ENCODE measurements at places on chromosomes 13 and 19.

DNA sequence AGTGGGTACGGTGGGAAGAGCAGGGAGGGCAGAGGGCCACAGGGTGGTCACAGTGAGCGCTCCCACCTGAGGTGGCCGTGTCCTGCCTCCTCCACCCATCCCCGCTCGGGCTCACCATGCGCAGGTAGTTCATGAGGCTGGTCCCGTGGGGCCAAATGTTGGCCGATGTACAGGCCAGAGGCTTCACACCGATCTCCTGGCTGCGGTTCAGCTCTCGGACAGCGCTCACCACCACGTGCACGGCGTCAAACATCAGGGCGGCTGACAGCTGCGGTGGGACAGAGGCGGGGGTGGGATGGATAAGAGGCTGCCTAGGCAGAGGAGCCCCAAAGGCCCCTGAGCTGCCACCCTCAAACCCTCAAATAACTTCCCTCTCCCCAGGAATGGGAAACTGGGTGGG is 15.8 kb downstream of the GRIK5 start:
- DNase-seq: no peak

- DNase-seq: no peak
These were observed 53.8 kb downstream of the KCTD12 start for GRCh38 chr13:76832258-76832988.

- no peak for DNase-seq
These were observed 11.9 kb upstream of the DHRS12 start for GRCh38 chr13:51815848-51816247.

GRCh38 chr19:7505288-7505681 is 10.6 kb upstream of the ZNF358 start:
- DNase-seq: no peak

- DNase-seq: no peak
These were observed 907.5 kb upstream of the SLC10A2 start for GRCh38 chr13:103973740-103974139.

DNA sequence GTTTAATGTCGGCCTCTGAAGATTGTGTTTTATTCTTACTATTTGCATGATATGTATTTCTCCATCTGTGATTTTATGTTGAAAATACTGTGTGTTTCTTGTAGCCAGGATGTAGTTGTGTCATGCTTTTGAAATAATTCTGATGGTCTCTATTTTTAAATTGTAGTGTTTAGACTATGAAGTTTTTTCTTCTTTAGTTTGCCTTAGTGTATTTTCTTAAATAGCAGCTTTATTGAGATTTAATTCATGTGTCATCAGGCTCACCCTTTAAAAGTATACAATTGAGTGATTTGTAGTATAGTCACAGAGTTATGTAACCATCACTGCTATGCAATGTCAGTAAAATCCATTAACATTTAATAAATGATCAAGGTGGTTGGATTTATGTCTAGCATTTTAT is 74.5 kb downstream of the PCCA start:
- no peak for DNase-seq

GRCh38 chr13:71979616-71980015 is 112.6 kb upstream of the DACH1 start:
- DNase-seq: peak; percentile 20

- no peak for DNase-seq
These were observed 10.8 kb downstream of the CUL4A start for GRCh38 chr13:113220141-113220598.

DNA sequence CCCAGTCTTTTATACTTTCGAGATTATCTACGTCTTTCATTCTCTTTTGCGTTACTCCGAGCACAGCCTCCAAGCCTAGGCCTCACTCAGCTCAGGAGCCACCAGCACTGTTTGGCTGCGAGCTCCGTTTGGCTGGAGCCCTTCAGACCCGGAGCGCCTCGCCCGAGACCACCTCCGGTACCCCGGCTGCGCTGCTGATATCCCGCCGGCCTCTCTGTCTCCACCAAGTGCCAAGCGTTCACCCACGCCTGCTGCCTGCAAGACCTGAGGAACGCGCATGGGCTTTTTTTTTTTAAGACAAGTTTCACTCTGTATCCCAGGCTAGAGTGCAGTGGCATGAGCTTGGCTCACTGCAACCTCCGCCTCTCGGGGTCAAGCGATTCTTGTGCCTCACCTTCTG is 14.1 kb upstream of the ZNF177 start:
- no peak for DNase-seq

DNA sequence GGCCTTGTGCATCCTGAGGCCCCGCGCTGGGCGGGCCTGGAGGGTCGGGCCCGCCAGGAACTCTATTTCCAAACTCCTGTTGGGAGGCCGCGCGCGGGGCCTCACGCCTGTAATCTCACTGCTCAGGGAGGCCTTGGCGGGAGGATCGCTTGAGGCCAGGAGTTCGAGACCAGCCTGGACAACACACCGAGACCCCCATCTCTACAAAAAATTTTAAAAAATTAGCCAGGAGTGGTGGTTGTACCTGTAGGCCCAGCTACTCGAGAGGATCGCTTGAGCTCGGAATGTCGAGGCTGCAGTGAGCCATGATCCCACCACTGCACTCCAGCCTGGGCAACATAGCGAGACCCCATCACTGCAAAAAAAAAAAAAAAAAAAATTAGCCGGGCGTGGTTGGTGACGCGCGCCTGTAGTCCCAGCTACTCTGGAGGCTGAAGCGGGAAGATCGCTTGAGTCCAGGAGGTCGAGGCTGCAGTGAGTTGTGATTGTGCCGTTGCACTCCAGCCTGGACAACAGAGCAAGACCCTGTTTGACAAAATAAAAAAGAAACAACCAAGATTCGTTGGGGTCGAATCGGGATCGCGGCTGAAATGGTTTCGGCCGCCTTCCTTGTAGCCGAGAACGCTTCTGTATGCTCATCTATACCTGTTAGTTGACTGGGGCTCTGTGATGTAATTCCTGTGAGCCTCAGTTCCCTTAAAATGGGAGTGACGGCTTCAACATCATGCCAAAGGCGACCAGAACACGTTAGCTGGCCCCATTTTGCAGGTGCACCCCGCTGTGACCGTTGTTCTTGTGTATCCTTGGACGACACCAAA is 636 bp downstream of the SF3A2 start:
- no peak for DNase-seq

DNA sequence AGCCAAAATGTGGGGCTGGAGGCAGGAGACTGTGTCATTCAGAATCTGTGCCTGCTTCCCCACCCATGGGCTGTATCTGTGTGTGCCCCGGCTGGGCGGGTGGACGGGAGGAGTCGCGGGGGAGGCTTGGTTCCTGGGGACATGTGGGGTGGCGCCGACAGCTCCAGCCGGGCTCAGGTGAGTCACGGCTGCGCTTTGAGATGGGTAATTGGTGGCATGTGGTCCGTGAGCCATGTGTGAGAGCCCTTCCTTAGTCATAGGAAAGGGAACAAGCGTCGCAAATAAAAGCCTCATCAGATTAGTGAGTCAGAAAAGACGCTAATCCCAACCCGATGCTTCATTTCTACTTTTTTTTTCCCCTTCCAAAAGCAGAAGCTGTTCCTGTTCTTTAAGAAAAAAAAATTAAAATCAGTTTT is 118.6 kb upstream of the ZNF536 start:
- no peak for DNase-seq

- no peak for DNase-seq
These were observed 106.1 kb downstream of the ABCC4 start for GRCh38 chr13:95195146-95195545.

GRCh38 chr13:99386911-99387788 is 80.0 kb upstream of the GPR183 start:
- no peak for DNase-seq

GRCh38 chr13:40980461-40980860 is 38.7 kb downstream of the ELF1 start:
- no peak for DNase-seq

DNA sequence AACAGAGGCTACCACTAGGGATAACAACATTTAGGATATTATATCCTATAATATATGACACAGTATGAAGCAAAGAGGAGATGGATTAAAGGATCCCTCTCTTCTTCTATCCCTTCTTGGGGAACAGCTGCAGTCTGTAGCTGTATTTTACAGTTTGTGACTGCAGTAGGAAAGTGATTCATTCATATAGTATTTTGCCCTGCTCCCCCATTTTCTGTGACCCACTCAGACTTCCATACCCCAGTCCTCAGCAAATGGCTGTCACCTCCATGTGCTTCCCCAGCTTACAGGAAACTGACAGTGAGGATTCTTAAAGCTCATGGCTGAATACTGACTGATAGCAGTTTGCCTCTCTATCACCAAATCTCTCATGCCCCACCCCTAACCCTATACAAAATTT is 27.5 kb downstream of the MICU2 start:
- no peak for DNase-seq

DNA sequence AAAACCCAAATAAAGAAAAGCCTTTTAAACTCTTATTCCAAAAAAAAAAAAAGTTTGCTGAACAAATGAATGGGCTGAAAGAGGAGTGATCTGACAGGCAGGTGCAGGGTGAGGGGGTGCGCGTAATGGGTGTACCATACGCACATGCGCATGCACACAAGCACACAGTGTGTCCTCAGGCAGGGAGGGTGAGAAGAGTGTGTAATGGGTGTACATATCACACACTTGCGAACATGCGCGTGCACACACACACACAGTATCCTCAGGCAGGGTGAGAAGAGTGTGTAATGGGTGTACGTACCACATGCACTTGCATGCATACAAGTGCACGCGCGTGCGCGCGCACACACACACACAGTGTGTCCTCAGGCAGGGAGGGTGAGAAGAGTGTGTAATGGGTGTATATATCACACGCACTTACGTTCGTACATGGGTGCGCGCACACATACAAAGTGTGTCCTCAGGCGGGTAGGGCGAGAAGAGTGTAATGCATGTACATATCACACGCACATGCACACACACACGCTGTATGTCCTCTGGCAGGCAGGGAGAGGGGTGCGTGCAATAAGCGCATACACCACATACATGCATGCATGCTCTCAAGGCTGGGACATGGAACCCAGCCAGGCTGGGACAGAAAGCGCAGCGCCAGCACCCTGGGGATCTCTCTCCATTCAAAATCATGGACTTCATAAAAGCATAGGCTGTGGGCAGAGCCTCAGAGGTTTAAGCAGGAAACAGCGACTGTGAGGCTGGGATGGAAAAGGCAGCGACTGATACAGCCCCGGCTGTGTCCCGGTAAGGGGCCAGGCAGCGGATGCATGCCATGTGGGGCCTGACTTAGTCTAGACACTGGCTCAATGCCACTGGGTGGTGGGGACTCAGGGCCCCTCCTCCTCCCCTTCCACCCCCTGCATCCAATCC is 70.4 kb downstream of the CEBPG start:
- no peak for DNase-seq

DNA sequence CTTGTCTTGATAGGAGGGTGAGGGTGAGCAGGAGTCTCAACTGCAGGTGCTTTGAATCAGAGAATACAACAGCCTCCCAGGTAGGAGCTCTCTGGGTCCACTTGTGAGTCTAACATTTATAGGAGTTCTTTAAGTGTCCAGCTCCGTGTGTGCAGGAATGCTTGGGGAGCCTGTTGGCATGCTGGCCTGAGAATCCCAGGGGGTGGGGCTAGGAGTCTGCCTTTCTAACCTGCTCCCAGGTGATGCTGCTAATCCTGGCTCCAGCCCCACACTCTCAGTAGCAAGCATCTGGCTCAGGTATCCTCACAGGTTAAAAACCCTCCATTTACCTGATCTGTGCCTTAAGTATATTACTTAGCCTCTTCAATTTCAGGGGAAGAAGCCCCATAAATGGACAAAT is 368.9 kb downstream of the RBM26 start:
- DNase-seq: no peak

- no peak for DNase-seq
These were observed 32.9 kb downstream of the SERTM1 start for GRCh38 chr13:36706755-36707154.

DNA sequence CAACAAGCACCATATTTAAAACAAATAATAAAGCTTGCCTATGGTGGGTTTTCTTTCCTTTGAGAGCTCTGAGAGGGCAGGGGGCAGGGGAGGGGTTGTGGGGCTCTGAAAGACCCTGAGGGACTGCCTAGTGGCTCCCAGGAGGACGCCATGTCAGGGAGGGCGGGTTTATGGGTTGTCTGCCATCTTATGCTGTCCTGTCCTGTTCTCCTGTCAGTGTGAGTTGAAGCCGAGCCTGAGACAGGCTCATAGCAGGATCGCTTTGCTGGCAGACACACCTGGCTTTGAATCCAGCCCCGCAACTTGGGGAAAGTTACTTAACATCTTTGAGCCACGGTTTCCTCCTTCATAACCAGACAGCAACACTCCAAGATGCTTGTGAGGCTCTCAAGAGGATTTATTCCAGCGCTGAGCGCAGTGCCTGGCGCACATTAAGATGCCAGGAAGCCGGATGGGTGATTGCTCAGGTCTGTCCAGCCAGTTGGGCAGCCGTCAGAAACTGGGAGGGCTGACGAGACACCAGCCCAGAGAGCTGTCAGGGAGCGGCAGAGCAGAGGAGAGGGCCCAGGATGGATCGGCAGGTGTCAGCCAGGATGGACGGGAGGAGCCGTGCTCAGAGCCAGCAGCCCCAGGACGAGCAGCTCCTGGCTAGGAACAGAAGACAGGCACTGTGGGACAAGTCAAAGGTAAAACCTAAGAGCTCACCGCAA is 36.8 kb upstream of the C1QTNF9 start:
- no peak for DNase-seq

- DNase-seq: no peak
These were observed 27.8 kb downstream of the EXOC3L2 start for GRCh38 chr19:45217193-45217956.

DNA sequence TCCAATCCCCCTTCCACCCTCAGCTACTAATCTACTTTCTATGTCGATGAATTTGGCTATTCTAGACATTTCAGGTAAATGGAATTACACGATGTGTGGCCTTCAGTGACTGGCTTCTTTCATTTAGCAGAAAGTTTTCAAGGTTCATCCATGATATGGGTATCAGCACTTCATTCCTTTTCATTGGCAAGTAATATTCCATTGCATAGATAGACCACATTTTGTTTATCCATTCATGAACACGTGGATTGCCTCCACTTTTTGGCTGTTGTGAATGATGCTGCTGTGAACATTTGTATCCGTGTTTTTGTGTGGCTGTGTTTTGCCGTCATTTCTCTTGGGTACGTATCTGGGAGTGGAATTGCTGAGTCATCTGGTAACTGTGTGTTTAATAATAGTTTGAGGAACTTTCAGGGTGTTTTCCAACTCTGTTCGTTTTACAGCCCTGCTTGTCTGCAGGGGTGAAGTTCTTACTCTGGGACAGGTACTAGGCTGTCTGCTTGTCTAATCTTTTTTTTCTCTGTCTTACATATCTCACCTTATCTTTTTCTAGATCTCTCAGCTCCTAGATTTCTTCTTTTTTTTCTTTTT is 32.5 kb downstream of the MARK4 start:
- DNase-seq: no peak

DNA sequence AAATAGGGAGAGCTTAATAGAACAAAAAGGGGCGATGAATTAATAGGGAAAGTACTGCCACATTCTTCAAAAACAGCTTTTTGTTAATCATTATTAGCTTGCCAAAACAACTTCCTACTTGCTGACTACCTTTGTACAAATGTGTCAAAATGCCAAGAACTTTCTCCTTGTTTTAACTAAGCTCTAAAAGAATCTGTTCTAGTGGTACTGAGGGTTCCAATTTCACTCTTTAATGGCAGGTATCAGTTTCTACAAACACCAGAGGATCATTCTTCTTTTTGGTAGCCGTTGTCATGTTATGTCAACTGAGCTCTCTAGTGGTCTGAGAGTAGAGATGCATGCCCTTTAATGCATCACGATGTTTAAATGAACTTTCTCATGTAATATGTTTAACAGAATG is 29.4 kb upstream of the FBXL3 start:
- no peak for DNase-seq

- no peak for DNase-seq
These were observed 1.3 kb downstream of the FBXW9 start for GRCh38 chr19:12695096-12695495.

GRCh38 chr13:81442904-81443303 is 1102.0 kb upstream of the SPRY2 start:
- DNase-seq: no peak

Measured in NCI-H2107 (cell line).